GM23338 (cell line): ENCODE measurements at places on chromosomes 5 and 9. TPM values are rescaled to one million over a fixed set of nuclear protein-coding genes. Genes with fewer than 3 reads are reported as not detected.

The ATOX1 gene
- 118 and 123 TPM in 2 replicates for total RNA-seq

The WHRN gene
- 8.9 and 11.2 TPM in 2 replicates for total RNA-seq

The CEL gene
- 1.0 and 2.3 TPM in 2 replicates for total RNA-seq

GRCh38 chr5:141672841-141673813, 8.9 kb downstream of the ARAP3 start:
- H3K4me3 ChIP-seq, result no peak overlapping the region
- H3K4me1 ChIP-seq, result peaks cover 34% of the 10 kb centered on the region
- H3K27ac ChIP-seq, result peak overlapping the region; percentile 41; the same call in 1 of the 2 replicates
- no peaks in the 10 kb centered on the region for H3K27me3 ChIP-seq
- H3K36me3 ChIP-seq, result no peaks in the 10 kb centered on the region; the same call in 1 of the 2 replicates
- peak; percentile 69 for DNase-seq

DNA sequence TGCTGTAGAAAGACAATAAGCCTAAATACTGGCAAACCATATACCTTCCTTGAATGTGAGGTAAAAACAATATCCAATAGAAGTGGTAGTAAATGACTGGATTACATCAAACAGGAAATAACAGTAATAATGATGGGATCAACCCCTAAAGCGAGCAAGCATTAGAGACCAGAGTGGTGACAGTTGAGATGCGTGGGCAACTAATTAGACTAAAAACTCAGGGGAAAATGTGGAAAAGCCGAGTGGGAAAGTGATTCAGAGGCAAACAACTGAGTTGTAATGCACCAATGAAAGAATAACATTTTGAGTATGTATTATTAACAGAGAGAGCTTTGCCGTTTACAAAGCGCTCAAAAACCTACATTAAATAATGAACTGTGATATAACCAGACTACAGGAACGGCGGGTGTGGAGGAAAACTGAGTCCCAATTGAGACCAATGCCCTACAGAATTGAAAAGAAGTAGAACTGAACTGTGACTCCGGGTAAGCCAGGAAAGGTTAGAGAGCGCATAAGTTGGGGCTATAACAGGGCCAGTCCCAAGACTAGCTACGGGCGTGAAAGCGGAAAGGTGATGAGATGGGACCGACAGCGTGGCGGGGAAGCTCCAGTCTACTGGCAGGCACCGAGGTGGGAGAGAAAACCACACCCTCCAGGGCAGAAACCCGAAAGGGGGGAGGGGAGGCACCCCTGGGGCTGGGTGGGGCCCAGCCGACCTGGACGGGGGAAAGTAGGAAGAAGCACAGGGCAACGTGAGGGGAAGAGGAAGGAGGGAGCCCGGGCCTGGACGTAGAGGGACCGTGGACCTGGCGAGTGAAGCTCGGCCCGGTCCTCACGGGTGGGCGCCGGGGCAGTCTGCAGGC, 592 bp downstream of the UBAP2 start:
- peak; percentile 59 for DNase-seq
- H3K4me3 ChIP-seq, result peak overlapping the region; percentile 99
- no peaks in the 10 kb centered on the region for H3K27me3 ChIP-seq

DNA sequence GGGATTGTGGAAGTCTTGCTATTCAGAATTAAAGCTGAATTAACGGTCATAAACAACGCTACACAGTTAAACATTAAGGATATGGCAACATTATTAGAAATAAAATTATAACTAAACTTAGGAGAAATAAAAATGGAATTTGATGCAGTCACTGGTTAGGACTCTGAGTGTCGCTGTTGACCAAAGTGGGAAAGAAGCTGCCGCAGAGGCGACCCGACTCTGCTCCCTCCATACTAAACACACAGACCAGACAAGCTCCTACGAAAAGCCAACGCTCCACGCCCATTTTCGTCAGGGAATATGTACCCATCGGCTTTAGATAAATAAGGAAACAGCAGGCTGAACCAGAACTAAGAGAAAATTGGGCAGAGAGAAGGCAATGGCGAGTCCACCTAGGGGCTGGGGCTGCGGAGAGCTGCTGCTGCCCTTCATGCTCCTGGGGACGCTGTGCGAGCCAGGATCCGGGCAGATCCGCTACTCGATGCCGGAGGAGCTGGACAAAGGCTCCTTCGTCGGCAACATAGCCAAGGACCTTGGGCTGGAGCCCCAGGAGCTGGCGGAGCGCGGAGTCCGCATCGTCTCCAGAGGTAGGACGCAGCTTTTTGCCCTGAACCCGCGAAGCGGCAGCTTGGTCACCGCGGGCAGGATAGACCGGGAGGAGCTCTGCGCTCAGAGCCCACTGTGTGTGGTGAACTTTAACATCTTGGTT, at the start of gene PCDHGA5:
TSS of gene PCDHGA5 (plus strand) at position 211 of the 709 bp plus-strand sequence. CDS start at position 380, 169 bp downstream.
- H3K27me3 ChIP-seq, result no peaks in the 10 kb centered on the region
- H3K27ac ChIP-seq, result no peak within 1 kb of the TSS
- H3K36me3 ChIP-seq, result peaks cover 4% of the 10 kb centered on the region; the same call in 1 of the 2 replicates
- H3K4me1 ChIP-seq, result peaks cover 17% of the 10 kb centered on the region; the same call in 1 of the 2 replicates

DNA sequence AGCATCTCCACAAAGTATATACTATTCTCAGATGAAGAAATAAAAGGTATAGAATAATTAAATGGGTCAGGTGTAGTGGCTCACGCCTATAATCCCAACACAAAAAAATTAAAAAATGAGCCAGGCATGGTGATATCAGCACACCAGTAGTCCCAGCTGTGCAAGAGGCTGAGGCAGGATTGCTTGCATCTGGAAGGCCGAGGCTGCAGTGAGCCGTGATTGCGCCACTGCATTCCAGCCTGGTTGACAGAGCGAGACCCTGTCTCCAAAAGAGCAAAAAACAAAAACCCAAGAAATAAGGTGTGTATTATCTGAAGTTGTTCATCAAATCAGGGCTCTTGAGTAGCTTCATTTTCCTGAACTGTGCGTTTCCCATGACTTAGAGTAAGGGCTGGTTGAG, 83.2 kb upstream of the MYO10 start:
- H3K27me3 ChIP-seq, result no peaks in the 10 kb centered on the region
- H3K4me1 ChIP-seq, result no peaks in the 10 kb centered on the region
- DNase-seq, result no peak
- H3K27ac ChIP-seq, result no peak overlapping the region
- H3K36me3 ChIP-seq, result no peaks in the 10 kb centered on the region

GRCh38 chr5:139638090-139638735, 9.9 kb upstream of the CXXC5 start:
- DNase-seq, result peak; percentile 71
- H3K27me3 ChIP-seq, result peaks cover 5% of the 10 kb centered on the region; the same call in 1 of the 2 replicates
- H3K4me3 ChIP-seq, result peak overlapping the region; percentile 65
- H3K27ac ChIP-seq, result peak overlapping the region; percentile 88
